ENCODE measurements at places on chromosomes 3 and 15.

- DNase-seq, result no peak
These were observed 124.4 kb upstream of the GAP43 start for GRCh38 chr3:115498898-115499297.

DNA sequence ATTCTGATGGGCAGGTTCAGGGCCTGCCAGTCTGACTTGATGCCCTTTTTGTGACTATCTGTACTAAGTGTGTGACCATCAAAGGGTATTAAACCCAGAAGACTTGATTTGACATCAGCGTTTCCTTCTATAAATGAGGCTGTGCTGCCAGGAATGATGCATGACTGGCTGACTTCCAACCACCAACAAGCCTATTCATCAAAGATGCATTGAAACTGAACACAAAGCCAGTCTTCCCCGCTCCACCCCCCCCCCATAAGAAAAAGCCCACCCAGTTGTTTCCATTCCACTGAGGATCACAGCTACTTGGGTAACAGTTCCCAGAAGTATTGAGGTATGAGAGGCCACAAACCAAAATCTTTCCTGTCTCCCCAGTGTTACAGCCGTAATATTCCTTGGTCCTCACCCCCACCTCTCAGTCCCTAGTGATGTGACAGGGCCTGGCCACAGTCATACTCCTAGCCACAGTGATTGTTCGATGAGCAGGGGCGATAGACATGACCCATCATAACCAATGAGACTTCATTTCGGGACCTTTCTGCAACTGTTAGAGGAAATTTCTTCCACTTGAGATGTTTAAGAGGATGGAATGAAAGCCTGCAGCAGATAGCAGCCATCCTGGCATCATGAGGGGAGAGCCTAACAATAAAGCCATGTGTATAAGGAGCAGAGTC, 22.6 kb downstream of the SH3BP5 start:
- DNase-seq, result no peak

- DNase-seq, result no peak
These were observed 149.6 kb downstream of the PDZRN3 start for GRCh38 chr3:73475175-73475574.

- DNase-seq, result no peak
These were observed 347.0 kb upstream of the ZNF385D start for GRCh38 chr3:22098021-22098420.

DNA sequence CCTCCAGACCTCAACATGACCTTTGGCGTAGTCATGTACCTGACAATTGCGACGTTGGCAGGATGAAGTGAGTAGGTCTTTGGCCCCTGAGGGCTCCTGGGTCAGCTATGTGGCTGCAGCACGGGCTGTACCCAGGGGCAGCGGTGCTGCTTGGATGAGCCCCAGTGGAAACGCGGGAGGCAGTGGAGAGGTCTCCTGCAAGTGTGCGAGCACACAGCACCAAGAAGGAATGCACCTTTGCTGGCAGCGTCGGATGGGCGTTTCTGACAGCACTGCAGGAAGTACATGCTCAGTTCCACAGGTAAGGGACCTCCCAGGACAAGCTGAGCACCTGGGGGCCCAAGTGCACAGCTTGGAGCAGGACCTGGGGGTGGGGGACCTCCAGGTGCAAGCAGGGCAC, 67.4 kb upstream of the UNC13C start:
- DNase-seq, result no peak

DNA sequence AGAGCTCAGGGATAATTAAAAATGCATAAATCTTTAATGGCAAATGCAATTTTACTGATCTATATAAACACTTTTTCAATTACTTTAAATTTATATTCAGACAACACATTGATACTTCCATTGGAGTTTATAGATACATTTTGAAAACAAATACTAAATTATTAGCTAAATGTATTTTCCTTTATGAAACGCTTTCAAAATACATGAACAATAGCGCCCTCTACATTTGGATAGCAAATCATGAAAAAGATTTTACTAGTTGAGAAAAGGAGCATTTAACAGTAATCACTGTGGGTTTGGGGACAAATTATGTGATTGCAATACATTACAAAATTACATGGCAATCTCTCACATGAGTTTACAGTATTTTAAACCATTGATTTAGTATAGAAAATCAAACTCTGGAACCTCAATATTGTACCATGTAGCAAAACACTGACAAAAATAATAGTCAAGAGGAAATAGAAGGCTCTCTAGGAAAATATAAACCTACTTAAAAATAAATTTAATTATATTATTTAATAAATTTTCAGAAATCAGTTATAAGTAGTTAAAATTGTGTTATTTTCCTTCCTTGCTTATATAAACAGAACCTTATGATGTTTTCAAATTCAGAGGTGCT, 207.9 kb downstream of the ZIC1 start:
- DNase-seq, result peak; percentile 2

- DNase-seq, result no peak
These were observed 31.9 kb downstream of the MYO5C start for GRCh38 chr15:52263563-52264282.
